Fibroblast of mammary gland (primary cell): ENCODE measurements at places on chromosomes 16 and 17.

DNA sequence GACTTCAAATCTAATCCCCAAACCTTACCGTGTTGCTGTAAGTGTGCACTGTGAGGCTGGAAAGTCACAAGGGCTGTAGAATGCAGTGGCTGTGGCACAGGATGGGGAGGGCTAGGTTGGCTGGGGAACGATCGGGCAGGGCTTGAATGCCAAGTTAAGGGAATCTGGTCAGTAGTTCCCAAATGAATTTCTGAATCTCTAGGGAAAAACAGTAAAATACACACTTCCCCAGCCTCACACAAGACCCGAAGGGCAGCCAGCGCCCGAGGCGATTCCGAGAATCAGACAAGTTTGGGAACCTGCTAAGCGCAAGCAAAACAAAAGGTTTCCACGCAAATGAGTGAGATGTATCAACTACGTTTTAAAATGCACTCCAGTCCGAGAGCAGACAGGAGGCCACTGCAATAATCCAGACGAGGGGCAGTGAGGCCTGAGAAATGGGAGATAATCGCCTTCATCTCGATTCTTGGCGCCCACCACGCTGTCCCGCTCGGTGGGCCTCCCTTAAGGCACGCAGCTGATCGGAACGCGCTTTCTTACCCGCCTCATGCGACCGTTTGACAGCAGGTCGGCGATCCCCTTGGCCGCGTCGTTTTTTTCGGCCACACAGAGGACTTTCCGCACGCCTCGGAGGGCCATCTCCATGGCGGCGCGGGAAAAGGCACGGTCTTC is 599 bp downstream of the TOP3A start:
- no peak for DNase-seq

DNA sequence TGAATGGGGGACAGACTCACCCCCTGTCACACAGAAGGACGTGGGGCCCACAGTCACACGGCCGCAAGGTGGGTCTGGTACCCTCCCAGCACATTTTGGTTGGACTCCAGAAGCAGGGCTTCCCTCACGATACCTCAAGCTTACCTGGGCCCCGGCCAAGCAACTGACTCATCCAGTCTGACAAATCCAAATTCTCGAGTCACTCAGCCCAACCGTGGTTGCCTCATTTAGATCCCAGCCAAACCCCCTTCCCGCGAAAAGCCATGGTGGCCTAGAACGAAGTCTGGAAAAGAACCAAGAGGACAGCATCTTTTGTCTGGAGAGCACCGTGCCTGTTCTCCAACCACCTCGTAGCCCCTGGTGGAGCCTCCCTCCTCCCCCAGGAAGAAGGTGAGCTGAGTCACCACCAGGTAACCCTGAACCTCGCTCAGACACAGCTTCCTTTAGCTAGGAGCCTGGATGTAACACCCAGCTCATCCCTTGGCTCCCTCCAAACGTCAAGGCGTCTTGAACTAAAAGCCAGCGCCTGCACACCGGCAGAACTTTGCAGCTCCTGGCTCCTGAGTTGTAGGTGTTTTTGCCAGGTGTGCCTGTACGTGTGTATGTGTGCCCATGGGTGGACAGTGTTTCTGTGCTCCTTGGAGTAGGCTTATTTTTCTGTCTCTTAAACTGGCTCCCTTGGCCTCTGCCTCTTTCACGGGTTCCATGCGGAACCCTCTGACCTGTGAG is 78.9 kb downstream of the CMIP start:
- DNase-seq, result peak; percentile 89

DNA sequence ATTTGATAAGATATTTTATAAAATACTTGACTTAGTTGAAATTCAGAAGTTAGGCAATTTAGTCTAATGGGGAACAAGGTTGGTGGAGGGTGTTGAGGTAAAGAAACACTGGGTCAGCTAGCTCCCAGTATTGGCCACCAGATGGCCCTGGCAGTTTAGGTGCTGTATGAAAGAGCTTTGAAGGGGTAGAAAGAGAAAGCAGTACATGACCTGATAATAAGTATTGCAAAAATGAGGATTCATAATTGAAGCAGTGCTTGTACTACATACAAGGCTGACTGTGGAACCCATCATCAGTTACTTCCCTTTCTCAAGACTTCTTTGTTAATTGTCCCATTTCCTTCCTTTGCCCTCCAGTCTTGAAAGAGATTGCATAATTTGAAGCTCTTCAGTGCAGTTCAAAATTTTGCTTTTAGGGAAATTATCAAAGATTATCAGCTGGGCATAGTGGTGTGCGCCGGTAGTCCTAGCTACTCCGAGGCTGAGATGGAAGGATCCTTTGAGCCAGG is 29.4 kb downstream of the TANC2 start:
- peak; percentile 45 for DNase-seq

GRCh38 chr16:48395375-48395774 is 10.2 kb upstream of the SIAH1 start:
- no peak for DNase-seq

GRCh38 chr16:72210555-72210954 is 38.6 kb upstream of the PMFBP1 start:
- DNase-seq, result no peak

DNA sequence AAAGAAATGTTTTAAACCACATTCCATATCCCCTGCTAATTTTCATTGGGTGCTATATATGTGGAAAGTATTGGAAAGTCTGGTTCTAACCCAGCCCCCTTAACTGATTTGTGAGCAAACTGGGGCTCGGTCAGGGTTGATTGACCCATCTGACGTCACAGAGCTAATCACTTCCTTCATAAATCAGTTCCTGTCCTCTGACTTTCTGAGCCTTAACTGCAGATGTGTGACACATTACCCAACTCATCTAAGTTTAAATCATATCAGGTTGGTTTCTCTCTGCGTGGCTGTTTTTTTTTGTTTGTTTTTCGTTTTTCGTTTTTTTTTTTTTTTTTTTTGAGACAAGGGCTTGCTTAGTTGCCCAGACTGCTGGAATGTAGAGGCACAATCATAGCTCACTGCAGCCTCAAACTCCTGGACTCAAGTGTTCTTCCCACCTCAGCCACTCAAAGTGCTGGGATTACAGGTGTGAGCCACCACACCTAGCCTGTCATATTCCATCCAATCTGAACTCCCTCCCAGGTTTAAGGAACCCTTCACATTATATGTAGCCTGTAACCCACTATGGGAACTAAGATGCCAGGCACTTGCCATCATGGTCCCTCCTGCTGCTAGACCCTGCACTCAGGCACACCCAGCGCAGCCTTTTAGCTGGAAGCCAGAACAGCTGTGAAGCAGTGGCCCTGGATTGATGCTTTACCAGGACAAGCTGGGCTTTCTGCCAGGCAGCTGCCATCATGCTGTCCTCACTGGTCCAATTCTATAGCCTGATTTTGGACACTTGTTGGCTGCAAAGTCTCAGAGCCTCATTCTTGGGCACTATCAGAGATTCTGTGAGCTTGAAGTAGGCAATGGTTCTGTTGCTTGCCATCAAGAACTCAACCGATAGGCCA is 6.9 kb upstream of the BPTF start:
- DNase-seq, result peak; percentile 41

- no peak for DNase-seq
Observed at GRCh38 chr16:11474617-11475291, 112.0 kb downstream of the LITAF start.

GRCh38 chr16:89113661-89114060 is 20.0 kb downstream of the ACSF3 start:
- no peak for DNase-seq

DNA sequence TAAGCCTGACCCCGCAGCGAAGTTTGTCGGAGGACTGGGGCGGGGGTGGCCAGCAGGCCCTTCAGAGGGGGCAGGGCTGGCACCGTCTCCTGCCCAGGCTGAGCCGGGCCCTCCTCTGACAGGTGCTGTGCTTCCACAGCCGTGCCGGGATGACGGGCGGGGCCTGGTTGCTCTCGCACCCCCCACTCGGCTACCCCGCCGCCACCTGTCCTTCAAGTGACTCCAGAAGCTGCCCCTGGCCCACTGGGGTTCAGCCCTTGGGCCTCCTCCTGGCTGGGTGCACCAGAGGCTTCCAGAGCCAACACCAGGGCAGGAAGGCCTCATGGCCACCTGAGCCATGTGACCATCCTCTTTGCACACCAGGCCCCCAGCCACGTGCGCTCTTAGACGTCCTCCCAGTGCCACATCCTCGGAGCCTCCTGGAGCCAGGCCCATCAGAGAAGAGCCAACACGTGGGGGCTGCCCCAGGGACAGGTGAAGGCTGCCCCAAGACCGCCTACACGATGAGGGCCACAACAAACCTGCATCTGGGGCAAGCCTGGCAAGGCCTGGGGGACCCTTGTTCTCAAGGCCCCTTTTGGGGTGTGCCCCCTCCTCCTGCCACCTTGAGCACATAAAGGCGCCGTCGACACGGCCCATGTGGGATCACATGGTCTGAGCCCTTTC is 7.2 kb downstream of the PDIA2 start:
- no peak for DNase-seq

DNA sequence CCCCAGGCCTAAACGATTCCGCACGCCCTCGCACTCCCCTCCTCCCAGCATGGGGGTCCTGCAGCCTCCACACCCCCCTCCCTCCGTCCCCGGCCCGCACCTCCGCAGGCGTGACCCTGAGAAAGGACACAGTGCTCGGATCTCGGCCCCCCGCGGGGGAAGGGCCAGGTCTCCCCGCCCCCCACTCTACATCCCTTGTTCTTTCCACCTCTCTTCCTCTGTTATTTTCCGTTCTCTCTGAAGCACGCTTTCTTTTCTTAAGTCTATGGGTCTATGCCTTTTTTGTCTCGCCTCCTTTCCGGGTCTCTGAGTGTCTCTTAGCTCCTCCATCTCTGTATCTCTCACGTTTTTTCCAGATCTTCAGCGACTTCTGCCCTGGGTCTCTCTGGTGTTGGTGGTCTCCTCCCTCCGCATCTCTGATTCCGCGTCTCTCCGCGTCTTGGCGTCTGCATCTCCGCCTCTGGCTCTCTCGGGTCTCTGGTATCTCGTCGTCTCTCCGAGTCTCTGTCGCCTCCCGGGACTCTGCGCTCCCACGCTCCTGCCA is 2.1 kb upstream of the HES7 start:
- DNase-seq, result no peak

- peak; percentile 83 for DNase-seq
Observed at GRCh38 chr16:17773698-17774101, 302.9 kb upstream of the XYLT1 start.

GRCh38 chr17:43907425-43907981 is at the start of gene MPP2:
TSS of gene MPP2 (minus strand) at chr17:43907536. CDS start at chr17:43904460, 3,076 bp downstream.
- DNase-seq, result peak; percentile 52

GRCh38 chr17:27244491-27245223 is 49.3 kb upstream of the WSB1 start:
- peak; percentile 98 for DNase-seq

DNA sequence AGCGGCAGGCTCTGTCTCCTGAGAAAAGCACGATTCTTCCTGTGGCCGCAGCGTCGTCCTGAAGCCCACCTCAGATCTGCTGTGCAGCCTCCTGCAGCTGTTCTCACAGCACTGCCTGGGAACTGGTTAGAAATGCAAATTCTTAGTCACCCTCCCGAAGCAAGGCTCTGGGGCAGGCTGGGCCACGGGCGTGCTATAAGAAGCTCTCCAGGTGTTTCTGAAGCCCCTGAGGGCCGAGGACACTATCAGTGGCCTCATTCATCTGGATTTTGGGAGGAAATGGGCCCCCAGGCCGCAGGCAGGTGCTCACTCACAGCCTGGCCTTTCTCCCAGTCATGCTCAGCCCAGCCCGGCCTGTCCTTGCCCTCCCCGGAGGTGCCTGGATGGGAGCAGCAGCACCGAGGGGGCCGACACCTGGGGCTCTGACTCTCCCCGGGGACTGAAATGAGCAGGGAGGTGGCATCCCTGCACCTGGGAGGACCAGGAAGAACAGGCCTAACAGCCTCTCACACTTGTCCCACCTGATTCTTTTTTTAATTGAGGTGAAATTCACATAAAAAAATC is 10.4 kb upstream of the NLRC3 start:
- DNase-seq, result no peak

DNA sequence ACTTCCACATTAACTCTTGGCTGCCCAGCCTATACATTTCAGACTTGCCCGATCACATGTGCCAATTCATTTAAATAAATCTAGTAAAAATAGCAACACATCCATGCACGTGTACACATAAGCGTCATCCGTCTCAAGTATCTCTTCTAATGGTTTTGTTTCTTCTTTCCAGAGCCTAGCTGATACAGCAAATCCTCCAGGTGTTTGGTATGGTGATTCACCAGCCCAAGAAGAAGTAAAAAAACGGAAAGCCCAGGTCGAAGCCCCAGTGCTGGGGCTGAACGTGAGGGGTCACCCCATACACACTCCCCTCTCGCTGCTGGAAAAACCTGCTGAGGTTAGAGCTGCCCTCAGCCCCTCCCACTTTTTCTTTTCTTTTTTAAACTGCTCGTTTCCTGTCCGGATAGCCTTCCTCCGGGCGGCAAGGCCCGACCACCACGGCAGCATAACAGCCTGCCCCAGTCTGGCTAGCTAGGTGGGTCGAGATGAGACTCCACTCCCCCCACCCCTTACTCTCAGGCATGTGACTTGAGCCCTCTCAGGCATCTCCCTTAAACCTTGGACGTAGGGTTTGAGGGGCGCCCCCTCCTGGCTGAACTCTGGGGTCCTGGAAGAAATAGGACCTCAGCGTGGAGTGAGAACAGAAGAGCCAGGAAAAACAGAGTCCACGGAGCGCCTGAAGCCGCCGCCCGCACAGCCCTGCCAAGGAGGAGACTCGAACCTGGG is 13.9 kb upstream of the OR1F1 start:
- DNase-seq, result no peak

DNA sequence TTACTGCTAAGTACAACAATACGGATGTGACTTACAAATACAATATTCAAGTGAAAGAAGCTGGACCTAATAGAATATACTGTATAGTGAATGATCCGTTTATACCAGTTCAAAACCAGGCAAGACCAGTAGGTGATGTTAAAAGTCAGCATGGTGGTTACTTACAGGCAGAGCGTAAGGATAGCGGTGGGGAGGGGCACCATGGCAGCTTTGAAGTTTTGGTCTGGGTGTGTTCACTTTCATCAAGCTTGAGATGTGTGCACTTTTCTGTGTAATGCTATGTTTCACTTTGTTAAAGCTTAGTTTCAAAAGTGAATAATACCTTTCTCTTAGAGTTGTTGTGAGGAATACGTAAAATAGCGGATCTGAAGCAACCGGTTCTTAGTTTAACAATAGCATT is 16.5 kb upstream of the SLC35G3 start:
- no peak for DNase-seq

- no peak for DNase-seq
Observed at GRCh38 chr17:47297661-47298400, 25.9 kb upstream of the EFCAB13 start.

- peak; percentile 5 for DNase-seq
Observed at GRCh38 chr16:29699324-29700219, 20.6 kb downstream of the QPRT start.

DNA sequence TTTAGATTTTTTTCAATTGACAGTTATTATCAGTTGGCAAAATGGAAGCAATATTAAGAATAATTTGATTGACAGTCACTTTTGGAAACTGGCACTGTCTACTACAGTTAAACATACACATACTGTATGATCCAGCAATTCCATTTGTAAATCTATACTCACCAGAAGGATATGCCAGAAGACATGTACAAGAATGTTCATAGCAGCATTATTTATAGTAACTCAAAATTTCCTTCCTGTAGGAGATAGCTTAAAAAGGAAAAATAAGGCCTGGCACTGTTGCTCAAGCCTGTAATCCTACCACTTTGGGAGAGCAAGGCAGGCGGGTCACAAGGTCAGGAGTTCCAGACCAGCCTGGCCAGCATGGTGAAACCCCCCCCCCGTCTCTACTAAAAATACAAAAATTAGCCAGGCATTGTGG is 89.3 kb downstream of the VMP1 start:
- no peak for DNase-seq
